Gastrocnemius medialis (tissue), 4 donors: ENCODE measurements at places on chromosomes 2 and 18.

GRCh38 chr18:74579496-74580065, 18.1 kb upstream of the ZNF407 start:
- DNase-seq: no peak

GRCh38 chr2:207138627-207139297, 27.0 kb downstream of the KLF7 start:
- no peak for DNase-seq

DNA sequence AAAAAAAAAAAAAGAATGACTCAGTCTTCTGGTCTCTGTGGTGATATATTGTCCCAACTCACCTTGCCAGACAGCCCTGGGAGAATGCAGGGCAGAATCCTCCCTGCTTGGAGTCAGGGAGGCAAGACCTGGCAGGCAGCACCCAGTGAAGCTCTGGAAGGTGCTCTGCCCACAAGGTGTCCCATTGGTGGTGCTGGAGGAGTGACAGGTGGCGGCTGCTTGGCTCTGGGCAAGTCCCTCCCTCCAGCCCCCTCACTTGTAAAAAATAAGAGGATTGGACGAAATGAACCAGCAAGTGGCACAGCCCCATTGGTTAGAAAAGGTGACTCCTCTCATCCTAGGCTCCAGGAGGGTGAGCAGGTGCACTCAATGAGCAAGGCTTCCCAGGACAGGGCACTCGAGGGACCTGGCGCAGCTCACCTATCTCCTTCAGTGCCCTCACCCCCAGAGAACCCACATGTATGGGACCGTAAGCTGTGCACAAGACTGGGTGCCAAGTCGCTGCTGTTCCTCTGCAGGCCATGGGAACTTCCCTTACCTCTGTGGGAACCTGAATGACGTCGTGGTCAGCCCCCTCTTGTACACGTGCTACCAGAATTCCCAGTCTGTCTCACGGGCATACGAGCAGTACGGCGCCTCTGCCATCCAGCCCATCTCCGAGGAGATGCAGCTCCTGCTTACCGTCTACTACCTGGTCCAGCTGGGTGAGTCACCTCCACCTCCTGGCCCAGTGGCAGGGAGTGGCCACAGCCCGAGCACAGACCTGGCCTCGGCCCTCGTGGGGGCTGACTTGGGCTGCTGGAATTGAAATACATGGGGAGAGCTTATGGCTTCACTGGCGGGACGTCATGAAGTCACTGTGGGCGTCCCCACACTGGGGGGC, 54.6 kb downstream of the GREB1 start:
- no peak for DNase-seq

- DNase-seq: no peak
Observed at GRCh38 chr2:230998882-230999281, 3.0 kb downstream of the SPATA3 start.

- no peak for DNase-seq
Observed at GRCh38 chr2:232434091-232434490, 21.9 kb upstream of the ALPI start.

DNA sequence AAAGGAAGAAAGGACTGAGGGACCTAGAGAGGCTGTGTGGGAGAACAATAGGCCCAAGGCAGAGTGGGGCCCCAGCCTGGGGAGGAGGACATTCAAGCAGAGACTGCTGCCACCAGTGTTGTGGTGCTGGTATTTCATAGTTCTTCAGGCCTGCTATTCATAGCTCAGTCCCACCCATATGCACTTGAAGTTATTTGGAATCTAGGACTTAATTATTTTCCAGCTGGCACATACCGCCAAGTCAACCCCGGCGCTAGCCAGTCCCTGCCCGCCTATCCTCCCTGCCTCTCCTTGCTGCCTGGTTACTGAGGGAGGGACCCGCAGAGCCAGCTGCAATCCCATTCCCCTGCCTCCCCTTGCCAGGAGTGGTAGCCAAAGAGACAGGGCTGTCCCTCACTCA, 141.2 kb downstream of the CABLES1 start:
- no peak for DNase-seq

DNA sequence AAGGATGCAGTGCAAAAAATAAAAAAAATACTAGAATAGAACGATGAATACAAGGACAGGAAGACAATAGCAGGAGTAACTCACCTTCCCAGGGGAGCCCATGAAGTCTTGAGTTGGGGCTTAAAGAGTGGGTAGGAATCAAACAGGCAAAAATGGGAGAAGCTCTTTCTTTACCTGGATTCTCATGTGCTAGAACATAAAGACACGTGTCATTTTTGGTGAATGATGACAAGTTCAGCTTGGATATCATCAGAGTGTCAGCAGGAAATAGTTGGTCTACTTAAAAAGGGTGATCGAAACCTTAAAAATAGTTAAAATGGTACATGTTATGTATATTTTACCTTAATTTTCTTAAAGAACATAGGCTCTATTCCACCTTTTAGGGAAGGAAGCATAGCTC, 5.7 kb downstream of the SGPP2 start:
- DNase-seq: no peak

DNA sequence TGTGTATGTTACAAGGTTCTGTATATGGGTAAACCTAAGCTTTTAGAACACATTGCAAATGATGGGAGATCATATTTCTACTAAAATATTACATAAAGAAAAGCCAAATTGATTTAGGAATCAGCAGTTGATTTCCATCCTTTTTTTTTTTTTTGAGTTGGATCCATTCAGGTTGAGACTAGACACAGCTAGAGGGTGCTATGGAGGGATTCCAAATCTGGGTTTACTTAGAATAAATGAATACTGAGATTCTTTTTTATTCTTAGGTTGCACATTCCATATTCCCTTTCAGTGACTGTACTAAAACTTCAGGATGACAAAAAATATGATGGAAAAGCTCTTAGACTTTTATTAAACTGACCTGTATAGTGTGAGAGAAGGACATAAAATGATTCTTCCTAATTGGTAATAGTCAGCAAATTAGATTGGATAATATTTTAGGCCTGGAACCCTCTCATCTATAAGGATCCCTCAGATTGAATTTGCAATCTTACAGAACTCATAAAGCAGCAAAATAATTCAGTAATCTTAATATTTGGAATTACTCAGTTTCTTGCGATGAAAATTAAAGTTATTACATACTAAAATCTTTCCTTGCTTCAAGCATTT, 183.3 kb upstream of the SESTD1 start:
- DNase-seq: no peak

- no peak for DNase-seq
Observed at GRCh38 chr18:56563568-56563967, 74.8 kb downstream of the TXNL1 start.

GRCh38 chr2:167579826-167580225, 667.6 kb downstream of the STK39 start:
- DNase-seq: no peak
